Stimulated activated CD4-positive, alpha-beta T cell treated with anti-CD3 and anti-CD28 coated beads, Interleukin-1b, Interleukin-23, amount 100 ng/mL, for 24 hours (primary cell): ENCODE measurements at places on chromosomes 4 and X.

DNA sequence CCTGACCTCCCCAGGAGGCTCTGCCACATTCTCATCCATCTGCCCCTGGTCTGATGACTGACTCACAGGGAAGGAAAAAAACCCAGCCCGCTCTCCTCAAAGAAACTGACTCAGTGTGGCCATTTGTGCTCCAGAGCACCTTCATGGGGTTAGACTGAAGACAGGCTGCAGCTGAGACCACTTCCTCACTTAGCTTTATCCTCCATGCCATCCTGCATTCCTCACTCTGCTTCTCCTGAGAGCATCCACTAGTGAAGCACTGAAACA, 35.9 kb upstream of the HPSE start:
- DNase-seq = no peak

- DNase-seq = no peak
Observed at GRCh38 chr4:139315221-139315675, 13.0 kb upstream of the NDUFC1 start.

DNA sequence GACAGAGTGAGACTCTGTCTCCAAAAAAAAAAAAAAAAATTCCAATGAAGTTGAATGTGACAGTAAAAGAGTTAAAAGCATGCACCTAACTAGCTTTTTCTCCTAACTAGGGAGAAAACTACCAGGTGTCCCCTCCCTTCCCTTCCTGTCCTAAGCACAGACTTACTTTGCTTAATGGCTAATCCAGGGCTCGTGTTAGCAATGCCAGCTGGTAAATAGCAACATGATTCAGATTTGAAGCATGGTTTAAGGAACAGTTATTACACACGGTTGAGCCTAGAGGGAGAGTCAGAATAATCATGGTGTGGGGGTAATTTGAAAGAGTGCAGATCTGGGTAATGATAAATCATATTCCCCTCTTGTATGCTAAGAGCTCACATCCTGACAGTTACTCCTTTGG, 338.3 kb downstream of the STIM2 start:
- DNase-seq = no peak

DNA sequence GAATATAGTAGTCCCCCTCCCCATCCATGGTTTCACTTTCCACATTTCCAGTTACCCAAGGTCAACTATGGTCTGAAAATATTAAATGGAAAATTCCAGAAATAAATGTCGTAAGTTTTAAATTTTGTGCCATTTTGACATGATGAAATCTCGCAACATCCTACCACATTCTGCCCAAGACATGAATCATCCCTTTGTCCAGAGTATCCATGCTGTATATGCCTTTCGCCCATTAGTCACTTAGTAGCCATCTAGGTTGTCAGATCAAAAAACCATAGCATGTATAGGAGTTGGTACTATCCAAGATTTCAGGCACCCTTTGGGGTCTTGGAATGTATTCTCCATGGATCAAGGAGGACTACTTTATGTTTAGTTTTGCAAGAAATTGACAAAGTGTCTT, 8.3 kb downstream of the PRRG1 start:
- DNase-seq = no peak

DNA sequence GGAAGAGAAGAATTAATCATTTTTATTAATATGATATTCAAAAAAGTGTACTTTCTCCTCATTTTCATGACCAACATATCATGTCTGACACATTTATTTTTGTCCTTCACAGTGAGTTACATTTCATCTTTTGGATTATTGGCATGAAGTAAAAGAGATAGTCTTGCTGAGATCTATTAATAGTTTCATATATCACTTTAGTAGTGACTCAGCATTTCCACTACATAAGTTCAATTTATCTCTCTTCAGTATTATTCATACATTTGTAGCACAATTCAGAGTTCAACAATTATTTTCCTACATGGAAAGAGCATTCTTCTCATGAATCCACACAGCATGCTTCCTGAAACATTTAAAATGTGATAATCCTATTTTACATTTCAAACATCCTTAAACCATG, 1461.1 kb downstream of the TECRL start:
- no peak for DNase-seq

DNA sequence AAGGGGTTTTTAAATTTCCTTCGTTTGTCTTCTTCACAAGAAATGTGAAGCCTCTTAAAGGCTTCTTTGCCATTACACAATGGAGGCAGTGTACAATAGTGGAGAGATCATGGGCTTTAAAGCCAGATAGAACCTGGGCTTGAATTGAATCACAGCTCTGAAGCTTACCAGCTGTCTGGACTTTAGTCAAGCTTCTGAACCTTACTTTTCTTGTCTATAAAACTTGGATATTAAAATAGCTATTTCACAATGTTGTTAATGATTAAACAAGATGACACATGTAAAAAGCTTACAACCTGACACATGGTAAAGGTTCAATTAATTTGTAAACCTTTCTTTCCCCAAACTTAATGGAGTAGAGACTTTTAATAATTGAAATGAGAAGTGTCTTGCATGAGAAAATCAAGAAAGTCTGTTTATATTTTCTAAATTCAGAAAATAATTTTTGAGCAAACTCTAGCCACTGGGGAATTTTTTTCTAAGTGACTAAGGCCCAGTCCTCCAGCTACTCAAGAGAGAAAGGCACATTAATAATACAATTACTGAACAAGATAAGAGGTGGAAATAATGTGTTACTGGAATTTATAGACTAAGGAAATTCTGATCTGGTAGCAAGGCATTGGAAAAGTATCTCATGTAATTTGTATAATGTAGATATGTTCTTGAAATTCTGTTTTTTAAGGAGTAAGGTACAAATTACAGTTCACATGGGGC, 21.7 kb upstream of the TBC1D8B start:
- no peak for DNase-seq

DNA sequence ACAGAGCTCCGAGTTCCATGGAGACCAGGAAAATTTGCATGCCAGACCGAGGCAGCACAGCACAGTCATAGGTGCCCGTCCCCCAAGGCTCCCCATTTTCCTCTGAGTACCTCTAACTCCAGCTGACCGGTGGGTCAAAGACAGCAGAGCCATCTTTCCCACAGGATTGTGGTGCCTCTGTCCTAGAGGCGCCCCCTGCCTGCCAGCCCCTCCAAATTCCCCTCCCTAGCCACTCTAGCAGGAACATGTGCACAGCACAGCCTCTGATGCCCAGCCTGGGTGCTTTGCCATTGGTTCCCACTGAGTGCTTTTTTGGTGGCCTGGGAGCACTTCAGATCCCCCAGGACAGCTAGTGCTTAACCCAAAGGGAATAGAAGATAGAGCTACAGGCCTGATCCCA, 368.5 kb upstream of the PABPC5 start:
- no peak for DNase-seq

- no peak for DNase-seq
Observed at GRCh38 chrX:25158635-25159034, 142.9 kb upstream of the ARX start.

DNA sequence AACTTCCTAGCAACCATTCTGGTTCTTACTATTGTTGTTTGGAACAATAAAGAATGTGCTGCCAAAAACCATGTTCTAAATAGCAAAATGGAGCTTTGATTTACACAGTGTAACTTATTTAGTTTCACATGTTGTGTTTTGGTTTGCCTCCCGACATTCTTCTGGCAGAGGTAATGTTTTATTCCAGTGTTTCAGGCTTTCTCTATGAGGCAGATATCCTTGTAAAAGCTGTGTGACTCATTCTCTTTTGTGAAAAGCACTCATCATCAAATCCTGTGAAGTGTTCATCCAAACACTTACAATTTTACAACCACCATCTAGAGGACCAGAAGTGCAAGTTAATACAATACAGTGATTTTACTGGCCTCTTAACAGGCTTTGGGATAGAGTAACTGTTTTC, 219.0 kb upstream of the GIMD1 start:
- no peak for DNase-seq

- no peak for DNase-seq
Observed at GRCh38 chr4:187436251-187436650, 559.3 kb upstream of the ZFP42 start.

GRCh38 chr4:15352524-15352923, 75.3 kb upstream of the C1QTNF7 start:
- no peak for DNase-seq

DNA sequence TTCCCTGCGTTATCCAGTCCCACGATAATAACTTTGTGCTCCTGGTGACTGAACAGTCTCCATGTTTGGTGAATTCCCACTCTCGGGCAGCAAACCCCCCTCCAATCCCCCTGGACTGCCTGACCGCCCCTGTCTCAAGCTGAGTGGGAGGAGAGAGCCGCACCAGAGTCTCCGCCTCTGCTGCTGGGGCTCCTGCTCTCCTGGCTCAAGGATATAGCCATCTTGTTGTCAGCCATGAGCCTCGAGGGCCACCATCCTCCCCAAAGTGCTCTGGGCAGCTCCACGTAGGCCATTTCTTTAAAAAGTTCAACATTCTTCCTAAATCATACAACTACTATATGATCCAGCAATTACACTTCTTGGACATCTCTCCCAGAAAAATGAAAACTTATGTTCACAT, 49.3 kb upstream of the PGRMC1 start:
- DNase-seq = no peak

- DNase-seq = no peak
Observed at GRCh38 chr4:151012820-151013219, 2.3 kb downstream of the LRBA start.

DNA sequence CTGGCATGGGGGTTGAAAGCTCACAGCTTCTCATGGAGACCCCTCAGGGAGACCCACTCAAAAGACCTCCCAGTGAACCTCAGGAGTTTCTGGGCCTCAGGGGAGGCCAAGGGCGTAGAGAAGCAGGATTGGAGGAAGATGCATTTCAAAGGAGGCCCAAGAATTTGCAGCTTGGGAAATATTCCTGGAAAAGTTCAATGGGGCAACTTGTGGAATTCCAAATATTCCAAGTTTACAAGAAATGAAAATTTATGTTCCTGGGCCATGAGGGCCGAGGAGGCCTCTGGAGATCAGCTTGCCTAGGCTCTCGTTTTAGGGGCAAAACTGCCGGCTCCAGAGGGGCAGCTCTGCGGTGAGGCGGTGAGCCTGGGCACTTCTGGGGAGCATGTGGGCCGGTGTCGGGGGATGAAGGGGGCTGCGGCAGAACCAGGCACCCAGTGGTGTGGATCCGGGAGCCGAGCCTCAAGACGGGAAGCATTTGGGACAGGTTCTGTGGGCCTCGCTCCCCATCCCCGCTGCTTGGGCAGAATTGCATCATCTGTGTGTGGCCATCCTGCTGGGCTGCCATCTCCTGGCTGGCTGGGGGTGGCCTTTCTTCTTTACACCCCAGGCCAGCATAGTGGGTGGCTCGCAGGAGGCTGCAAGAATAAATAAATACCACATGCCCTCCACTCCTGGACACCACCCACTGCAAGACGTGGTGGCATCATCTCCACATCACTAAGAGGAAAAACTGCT, 54.6 kb upstream of the GPR78 start:
- no peak for DNase-seq

GRCh38 chr4:24722026-24722568, 73.3 kb upstream of the SOD3 start:
- DNase-seq = no peak

DNA sequence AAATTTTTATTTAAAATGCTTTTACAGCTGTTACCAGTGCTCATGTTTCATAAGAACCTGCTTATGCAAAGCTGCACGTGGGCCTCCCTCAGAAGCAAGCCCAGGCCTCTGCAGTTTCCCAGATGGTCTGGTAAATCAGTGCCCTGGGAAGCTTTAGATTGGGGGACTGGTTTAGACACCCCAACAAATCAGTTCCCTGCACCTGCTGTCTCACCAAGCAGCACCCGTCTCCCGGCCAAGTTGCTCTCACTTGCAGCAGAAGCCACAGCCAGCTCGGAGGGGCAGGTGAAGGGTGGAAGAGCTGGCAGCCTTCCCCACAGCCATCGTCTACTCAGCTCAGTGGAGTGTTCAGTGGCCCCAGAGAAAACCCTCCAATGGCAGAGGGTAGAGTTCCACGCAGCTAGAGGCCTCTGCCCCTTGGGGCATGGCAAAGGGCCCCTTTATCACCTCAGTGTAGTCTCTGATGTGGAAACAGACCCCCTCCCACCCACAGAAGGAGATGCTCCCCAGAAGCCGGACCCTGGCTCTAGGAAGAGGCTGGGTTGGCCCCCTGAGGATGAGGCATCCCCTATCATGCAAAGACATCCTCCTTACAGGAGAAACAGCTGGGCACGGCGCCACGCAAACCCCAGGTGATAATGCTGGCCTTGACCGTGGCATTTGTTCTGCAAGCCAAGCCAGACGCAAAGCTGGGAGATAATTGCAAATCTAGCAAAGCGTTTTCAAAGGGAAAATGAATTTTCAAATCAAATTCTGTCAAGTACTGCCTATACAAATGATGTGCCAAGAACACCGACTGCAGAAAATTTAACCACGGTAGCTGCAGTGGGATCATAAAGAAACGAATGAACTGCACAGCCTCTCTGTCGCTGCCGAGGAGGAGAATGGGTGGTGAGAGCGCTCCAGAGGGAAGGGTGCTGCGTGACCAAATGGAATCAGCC, 51.9 kb downstream of the ZFYVE28 start:
- no peak for DNase-seq

DNA sequence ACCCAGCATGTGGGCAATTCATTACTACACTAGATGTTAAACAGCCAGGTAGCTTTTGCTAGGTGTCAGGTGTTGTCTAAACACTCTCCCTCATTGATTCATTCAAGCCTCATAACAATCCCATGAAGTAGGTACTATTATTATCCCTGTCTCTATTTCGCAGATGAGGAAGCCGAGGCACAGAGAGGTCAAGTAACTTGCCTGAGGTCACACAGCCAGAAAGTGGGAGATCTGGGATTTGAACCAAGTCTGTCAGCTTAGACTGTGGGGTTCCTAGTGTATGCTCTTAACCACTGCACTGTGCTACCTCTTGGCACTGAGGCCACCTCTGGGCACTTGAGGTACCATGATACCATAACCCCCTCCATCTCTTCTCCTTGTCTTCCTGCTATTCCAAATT, 17.4 kb upstream of the XPNPEP2 start:
- no peak for DNase-seq

- no peak for DNase-seq
Observed at GRCh38 chr4:153154007-153154975, 50.0 kb upstream of the TRIM2 start.

- no peak for DNase-seq
Observed at GRCh38 chr4:182812916-182813315, 104.3 kb downstream of the DCTD start.

GRCh38 chrX:110671068-110671803, 124.4 kb downstream of the CHRDL1 start:
- no peak for DNase-seq

GRCh38 chr4:39256436-39256835, 74.1 kb downstream of the WDR19 start:
- DNase-seq = no peak

- no peak for DNase-seq
Observed at GRCh38 chrX:65035446-65035770, 59.2 kb upstream of the ZC4H2 start.

DNA sequence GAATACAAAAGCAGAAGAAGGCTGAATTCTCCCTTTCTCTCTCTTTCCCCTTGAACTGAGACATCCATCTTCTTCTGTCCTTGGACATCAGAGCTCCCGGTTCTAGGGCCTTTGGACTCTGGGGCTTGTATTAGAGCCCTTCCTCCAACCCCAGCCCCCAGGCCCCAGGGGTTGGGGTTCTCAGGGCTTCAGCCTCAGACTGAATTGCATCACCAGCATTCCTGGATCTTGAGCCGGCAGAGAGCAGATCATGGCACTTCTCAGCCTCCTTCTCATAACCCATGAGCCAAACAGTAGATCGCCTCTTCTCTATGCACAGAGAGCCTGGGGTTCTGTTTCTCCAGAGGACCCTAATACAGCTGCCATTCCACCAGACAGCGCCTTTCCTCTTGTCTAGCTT, 25.3 kb upstream of the CLDN24 start:
- no peak for DNase-seq

- DNase-seq = no peak
Observed at GRCh38 chr4:10504570-10505179, 47.4 kb upstream of the ZNF518B start.

- no peak for DNase-seq
Observed at GRCh38 chr4:25786497-25787065, 76.2 kb downstream of the SEL1L3 start.
